ENCODE measurements at places on chromosomes 6 and 20.

DNA sequence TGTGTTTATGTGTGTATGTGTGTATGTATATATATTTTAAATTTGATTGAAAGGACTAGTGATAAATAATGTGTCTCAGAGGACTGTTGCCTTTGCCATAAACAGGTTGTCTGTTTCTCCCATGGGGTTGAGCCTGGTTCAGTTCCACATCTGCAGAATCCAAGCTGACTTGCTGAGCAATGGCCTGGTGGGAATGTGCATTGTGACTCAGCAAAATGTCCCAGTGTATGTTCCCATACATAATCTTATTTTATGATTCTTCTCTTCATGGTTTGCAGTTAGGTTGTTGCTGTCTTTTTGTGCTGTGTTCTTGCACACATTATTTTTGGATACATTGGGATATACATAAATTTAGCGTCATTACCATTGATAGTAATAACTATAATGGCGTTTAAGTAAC lies 115.6 kb upstream of the SLC24A3 start:
- peak; percentile 5 for DNase-seq

DNA sequence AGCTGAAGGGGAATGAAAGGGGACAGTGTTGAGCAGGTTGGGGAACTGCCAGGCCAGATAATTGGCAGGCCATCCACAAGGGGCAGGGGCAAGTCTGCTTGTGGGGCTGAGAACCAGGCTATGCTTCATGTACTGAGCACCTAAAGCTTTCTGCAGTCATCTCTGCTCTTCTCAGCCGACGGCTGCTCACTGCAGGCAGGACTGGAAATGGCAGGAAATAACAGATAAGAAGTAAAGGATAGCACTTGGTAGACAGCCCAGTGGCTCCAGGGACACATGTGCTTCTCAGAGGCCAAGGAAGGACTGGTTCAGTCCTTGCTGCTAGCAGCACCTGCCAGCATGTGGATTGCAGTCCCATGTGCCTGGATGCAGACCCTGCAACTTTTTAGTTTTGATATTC lies 89.8 kb downstream of the CD164 start:
- DNase-seq, result no peak

GRCh38 chr6:39377539-39377950 lies 55.0 kb upstream of the KCNK16 start:
- peak; percentile 51 for DNase-seq

GRCh38 chr20:33796907-33797544 lies 14.1 kb upstream of the CHMP4B start:
- DNase-seq, result no peak

DNA sequence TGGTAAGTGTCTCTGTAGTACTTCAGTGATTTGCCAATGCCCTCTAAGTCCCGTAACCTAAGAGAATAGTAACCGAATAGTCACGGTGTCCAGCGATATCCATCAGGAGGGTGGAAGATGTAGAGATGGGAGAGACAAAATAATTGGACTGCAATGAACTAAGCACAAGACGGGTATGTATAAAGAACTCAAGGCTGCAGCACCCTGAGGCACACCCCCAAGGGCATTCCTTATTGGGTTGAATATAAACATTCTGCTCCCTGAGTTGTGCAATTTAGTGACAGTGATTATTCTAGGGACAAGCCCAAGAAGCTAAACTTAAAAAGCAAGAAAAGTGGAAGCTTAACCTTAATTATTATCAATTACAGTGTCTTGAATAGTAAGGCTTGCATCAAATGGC lies 14.6 kb downstream of the DST start:
- no peak for DNase-seq

- DNase-seq, result no peak
Measured at GRCh38 chr20:21100578-21101452, 5.3 kb downstream of the LINC00237 start.

DNA sequence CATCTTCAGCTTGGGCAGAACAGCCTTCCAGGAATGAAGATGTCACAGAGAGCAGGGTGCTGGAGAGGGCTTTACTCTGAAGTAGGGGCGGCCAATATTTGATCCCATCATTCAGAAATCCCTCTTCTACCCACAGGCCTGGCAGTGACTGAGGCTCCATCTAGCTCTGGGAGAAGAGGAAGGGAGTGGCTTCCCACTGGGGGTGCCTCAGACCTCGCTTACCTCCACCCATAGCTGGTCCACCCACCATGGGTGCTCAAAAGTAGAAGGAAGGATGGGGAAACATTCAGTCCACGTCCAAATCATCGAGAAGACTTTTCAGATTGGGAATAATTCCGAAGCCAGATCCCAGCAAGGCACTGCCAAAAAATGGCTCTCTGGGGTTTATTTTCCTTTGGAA lies 11.8 kb upstream of the THBD start:
- no peak for DNase-seq

DNA sequence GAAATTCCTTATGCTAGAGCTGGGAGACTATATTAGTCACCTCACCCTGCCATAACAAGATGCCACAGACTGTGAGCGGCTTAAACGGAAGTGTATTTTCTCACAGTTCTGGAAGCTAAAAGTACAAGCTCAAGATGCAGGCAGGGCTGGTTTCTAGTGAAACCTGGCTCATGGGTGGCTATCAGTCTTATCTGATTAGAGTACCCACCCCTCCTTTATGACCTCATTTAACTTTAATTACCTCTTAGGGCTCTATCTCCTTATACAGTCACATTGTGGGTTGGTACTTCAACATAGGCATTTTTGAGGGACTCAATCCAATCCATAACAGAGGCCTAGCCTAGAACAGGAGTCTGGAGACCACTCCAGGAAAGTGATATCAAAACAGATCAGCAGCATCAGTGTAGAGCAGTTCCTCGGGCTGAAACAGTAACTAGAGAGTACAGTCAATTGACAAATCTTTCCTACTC lies 2.3 kb upstream of the SNRNP48 start:
- peak; percentile 16 for DNase-seq

DNA sequence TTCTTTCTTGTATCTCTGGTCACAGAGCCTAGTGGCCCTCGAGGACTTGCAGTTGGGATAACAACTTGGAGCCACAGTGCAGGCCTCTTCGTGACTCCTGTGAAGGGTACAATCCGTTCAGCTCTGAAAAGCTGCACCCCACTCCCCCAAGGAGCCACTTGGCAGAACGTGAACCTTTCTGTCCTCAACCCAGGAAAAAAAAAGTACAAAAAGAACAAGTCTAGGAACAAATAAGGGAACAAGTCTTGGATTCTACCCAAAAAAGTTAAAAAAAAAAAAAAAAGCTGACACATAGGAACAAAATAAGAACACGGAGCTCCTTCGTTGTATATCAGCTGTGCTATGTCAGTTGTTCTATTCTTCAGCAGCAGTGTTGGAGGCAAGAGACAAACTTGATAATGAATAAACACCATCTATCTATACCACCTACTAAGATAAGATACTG lies 77.9 kb upstream of the TULP1 start:
- DNase-seq, result no peak
